ENCODE measurements at places on chromosomes 6 and 20. TPM values are rescaled to one million over a fixed set of nuclear protein-coding genes. Genes with fewer than 3 reads are reported as not detected.
A peak's percentile ranks its signal among the peaks of the same experiment; 100 is the strongest.

DNA sequence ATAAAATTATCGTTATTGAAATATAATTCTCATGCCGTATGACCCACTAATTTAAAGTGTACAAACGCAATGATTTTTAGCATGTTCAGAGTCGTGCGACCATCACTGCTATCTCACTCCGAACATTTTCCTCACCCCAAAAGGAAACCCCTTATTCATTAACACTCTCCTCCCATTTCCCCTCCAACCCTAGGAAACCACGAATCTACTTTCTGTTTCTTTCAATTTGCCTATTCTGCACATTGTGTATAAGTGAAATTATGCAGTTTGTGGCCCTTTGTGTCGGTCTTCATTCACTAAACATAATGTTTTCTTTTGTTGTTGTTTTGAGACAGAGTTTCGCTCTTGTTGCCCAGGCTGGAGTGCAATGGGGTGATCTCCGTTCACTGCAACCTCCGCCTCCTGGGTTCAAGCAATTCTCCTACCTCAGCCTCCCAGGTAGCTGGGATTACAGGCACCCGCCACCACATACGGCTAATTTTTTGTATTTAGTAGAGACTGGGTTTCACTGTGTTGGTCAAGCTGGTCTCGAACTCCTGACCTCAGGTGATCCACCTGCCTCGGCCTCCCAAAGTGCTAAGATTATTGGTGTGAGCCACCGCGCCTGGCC lies 99.7 kb upstream of the ZNF217 start:
- no peak for DNase-seq

GRCh38 chr6:42236682-42237473 lies 19.2 kb upstream of the MRPS10 start:
- no peak for DNase-seq

Gene TRAPPC3L
- total RNA-seq: not detected

- peak; percentile 72 for DNase-seq
Observed at GRCh38 chr20:3818155-3819151, 1.9 kb upstream of the AP5S1 start.

GRCh38 chr20:23305098-23305497 lies 45.5 kb upstream of the NXT1 start:
- no peak for DNase-seq

Gene GNAS-AS1
- 0.88 TPM for total RNA-seq

Gene SPEF1
- 3.4 TPM for total RNA-seq

GRCh38 chr6:132023490-132023889 lies 72.3 kb upstream of the CCN2 start:
- DNase-seq: no peak

Gene UNC93A
- total RNA-seq: not detected

GRCh38 chr20:3000852-3001523 lies 42.4 kb upstream of the GNRH2 start:
- DNase-seq: no peak

Gene ENPP1
- total RNA-seq: 6.5 TPM

- no peak for DNase-seq
Observed at GRCh38 chr6:63864061-63864460, 228.5 kb downstream of the PHF3 start.

Gene TSPO2
- 0.44 TPM for total RNA-seq

GRCh38 chr6:164045082-164045481 lies 630.6 kb downstream of the QKI start:
- DNase-seq: no peak

Gene CD93
- total RNA-seq: 104 TPM

DNA sequence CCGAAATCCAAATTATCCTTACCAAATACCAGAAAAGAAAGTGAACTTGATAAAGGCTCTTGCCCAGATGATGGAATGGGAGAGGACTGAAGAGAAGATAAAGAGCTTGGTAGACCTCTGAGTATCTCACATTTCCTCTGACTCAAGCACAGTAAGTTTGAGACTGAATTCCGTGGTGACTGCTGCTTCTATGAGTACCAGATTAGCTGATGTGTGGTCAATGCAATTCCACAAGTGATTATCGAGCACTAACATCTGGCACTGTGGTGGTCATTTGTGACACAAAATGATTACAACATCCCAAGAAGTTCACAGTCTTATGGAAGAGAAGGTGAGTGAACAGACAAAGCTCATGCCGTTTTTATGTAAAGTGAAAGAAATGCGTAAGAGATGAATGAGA lies 2.6 kb upstream of the RPS6KA2 start:
- no peak for DNase-seq

GRCh38 chr6:33636655-33637054 lies 15.5 kb downstream of the ITPR3 start:
- DNase-seq: no peak

DNA sequence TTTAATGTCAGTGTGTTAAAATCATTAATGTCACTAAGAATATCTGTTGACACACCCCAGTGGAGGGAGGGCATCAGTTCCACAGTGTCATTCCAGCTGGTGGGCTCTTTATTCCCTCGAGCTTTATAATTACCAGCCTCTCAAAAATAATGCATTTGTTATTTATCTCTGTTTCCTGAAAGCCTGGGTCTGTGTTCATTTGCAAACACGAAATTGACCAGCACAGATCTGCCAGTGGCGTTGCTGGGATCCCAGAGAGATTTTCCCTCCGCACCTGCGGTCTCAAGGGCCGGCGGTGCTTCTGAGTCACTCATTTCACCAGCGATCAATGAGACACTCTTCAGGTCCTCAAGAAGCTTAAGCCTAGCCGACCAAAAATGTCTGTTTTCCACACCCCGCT lies 5.7 kb upstream of the PYGB start:
- DNase-seq: no peak

- DNase-seq: no peak
Observed at GRCh38 chr20:38059832-38060231, 26.3 kb downstream of the RPRD1B start.

All from kidney (tissue), 22 donors.